ENCODE measurements at places on chromosomes 2 and 18.

DNA sequence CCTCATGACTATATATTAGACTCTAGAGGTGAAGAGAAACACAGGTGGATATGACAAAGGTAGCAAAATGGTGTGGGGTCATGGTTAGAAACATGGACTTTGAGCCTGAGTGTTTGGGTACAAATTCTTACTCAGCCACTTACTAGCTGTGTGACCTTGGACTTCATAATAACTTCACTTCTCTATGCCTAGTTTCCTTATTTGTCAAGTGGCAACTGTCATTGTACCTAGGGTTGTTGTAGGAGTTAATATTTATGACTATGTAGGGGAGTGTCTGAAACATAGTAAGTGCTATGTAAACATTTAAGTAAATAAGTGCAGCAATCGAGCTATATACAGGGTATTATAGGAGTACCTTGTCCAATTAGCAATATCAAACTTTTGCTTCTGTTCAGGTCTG is 49.7 kb upstream of the RAPH1 start:
- DNase-seq = peak; percentile 4

DNA sequence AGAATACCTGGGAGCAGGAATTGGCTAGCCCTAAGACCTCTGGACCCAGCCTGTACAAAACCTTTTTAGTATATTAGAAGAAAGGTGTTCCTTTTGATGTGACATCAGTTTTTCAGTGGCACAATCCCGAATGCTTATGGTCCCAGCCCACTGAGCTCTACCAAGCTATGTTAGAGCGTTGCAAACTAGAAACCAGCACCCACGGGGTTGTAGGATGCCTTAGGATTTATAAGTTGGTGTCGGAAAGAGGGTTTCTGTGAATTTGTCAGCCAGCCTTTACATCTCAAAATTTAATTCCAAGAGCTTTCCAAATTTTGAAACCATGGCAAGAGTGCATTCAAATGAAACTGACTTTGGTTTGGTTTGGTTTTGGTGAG is 499 bp upstream of the LMAN1 start:
- DNase-seq = peak; percentile 74

DNA sequence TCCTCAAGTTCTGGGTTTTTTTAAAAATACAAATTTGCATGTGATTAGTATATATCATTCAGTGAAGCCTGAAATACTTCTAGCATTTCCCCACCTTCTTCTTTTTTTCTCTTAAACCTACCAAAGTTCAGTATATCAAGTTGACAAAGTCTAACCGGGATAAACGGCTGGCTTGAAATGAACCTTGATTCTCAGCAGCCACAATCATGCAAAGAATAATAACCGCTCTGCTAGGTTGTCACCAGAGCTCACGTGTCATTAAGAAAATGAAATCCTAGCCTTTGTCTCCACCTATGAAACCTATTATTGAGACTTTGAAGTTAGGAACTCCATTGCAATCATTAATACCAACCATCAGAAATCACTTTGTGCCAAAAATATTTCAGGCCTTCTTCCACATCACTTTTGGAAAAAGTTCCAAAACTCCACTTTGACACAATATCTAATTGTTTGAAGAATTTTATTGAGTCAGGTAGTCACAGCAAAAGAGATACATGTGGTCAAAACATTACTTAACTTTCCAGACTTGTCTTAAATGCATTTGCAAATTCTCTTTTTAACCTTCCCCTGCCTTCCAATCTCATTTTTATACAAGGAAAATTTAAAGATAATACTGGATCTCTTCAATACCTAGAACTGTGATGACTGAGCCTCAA is 285.6 kb upstream of the ACVR2A start:
- DNase-seq = no peak

- DNase-seq = no peak
Measured at GRCh38 chr2:44531289-44531688, 169.5 kb downstream of the CAMKMT start.

DNA sequence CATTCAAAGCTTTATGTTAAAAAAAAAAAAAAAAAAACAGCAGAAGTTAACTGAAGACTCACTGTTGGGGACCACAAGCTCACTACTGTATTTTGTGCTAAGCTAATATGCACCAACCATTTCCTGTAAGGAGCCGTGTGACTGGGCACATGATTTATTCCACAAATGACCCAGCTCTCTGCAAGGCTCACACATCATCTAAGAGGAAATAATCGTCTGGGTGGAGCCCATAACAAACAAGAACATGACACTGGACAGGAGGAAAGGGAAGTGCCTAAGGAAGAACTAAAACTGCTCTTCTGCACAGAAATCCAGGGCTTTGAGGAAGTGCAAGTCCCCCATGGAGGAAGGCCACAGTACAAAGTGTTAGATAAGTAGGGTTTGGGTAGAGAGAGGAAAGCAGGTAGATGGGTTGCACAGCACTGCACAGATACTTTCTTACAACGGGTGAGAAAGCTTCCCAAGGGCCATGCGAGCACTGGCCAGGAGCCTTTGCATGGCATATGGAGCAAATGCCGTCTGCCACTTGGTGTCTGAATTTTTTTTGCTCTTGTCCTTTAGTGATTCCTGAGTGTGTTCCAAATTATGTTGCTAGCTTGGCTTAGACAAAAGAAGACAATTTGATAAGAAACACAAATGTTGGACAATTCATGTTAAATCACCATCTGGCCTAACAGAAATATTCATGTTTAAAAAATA is 24.4 kb downstream of the NFE2L2 start:
- no peak for DNase-seq

- DNase-seq = peak; percentile 78
Measured at GRCh38 chr18:45920367-45920766, 46.8 kb downstream of the EPG5 start.

GRCh38 chr2:197813093-197813787 is 8.8 kb downstream of the PLCL1 start:
- DNase-seq = no peak

- DNase-seq = peak; percentile 33
Measured at GRCh38 chr18:58953627-58954026, 89.0 kb downstream of the ZNF532 start.

DNA sequence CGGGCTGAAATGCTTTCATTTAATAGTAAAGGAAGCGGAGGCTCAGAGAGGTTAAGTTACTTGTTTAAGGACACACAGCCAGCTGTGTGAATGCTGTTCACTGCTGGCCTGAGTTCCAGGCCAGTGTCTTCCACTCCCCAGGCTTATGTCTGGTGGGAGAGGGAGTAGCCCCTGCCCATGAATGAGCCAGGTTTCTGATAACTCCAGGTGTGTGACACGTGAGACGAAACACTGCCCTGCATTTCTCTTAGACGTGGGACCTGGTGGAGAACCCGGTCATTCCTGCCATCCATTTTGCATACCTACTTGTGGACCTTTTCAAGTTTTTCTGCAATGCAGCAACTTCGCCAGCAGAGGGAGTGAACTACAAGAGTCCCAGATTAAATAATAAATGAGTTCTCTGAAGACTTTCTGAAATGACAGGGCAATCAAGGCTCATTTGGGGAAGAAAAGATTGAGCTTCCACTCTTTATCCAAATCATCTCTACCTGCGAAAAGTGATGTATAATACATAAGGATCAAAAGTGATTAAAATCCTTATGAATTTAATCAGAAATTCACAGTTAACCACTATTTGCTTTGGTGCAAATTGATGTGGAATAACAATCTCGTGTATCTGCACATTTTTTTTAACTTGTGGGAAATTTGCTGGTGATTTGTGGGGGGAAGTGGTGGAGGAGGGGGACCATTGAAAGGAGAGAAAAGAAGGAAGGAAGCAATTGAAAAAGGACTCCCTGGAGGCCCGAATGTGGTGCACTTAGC is 79.4 kb upstream of the ASB18 start:
- DNase-seq = peak; percentile 59
